SK-N-SH (cell line): ENCODE measurements at places on chromosomes 11 and 22. TPM values are rescaled to one million over a fixed set of nuclear protein-coding genes. Genes with fewer than 3 reads are reported as not detected.

DNA sequence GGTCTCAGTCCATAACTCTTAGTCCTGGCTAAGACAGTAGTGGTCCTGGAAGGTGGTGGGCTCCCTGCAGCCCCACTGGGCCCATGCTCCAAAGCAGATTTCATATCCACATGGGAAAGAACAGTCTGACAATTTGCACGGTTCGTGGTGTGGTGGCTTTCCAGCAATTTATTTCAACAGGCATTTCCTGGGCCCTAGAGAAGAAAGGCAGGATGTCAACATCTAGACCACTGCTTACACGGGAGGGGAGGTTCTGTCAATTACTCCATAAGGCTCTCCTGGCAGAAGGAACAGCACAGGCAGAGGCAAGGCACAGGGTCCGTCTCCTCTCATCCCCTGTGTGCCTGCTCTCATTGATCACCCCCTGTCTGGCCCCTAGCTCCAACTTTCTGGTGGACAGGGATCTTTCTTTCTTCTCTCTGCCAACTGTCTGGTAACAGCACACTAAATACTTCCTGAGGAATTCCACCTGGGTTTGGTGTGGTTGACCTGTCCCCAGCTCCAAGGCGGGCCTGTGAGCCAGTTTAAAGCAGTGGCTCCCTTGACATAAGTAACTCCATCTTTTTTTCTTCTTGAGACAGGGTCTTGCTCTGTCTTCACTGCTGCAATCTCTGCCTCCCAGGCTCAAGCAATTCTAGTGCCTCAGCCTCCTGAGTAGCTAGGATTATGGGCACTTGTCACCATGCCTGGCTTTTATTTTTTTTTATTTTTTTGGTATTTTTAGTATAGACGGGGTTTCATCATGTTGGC, 5.1 kb upstream of the A4GALT start:
- DNase-seq, result no peak

Gene PDGFB
- polyA plus RNA-seq, result 0.19 and 0.44 TPM in 2 replicates

- peak; percentile 78 for DNase-seq
Measured at GRCh38 chr11:61007383-61007955, 36.0 kb downstream of the CD6 start.

GRCh38 chr11:69382131-69383128, 88.5 kb downstream of the MYEOV start:
- DNase-seq, result peak; percentile 6

Gene RBMXL2
- polyA plus RNA-seq, result not detected in 2 replicates

Gene OR51B4
- 0.07 and 0.29 TPM in 2 replicates for polyA plus RNA-seq

DNA sequence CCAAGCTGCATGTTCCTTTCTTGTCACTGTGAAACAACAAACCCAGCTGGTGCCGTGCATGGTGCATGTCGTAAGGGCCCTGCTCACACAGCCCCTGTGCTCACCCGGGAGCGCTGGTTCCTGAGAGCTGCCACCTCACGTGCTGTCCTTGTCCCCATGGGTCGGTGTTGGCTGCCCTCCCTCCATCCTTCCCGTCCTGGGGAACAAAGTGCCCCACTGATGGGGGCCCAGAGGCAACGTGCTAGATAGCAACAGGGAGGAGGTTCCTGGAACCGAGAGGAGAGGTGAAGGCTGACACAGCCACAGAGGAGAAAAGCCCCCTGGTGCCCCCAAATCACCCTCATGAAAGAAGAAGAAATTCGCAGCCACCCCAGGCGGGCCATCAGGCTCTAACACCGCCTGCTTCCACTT, 56.6 kb upstream of the SLC22A12 start:
- no peak for DNase-seq

Gene CEP126
- polyA plus RNA-seq, result 1.4 and 2.1 TPM in 2 replicates

GRCh38 chr22:28937206-28938025, 54.0 kb downstream of the ZNRF3 start:
- no peak for DNase-seq

DNA sequence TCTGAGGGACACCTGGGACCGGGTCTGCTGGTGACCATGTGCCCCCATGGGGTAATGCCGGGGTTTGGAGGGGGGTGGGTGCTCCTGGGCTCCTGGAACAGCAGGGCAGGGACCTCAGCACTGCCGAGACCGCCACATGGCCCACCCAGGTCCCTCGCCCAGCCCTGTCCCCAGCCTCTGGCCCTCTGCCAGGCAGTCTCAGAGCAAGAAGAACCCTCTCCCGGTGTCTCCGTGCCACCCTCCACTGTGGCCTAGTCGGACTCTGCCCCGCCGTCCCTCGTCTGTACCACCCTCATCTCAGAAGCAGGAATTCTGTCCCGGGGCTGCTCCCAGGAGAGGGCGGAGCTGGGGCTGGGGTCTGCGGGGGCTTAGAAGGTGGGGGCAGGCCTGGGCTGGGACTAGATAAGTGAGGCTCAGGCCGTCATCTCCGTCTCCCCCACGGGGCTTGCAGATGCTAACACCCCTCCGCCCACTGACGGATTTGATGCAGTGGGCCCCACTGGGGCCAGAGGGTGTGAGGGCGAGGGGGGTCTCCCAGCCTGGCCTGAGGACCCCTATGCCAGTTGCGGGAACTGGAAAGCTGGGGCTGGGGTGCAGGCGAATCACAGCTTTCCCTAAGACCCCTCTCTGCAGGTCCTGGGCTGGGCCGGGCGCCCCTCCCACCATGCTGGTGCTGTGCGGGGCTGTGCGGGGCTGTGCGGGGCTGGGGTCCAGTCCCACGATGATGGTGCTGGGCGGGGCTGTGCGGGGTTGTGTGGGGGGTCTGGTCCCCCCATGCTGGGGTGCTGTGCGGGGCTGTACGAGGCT, 1.1 kb downstream of the MUC5AC start:
- peak; percentile 47 for DNase-seq

Gene CUL5
- 6.8 and 8.0 TPM in 2 replicates for polyA plus RNA-seq

Gene RAB36
- polyA plus RNA-seq, result 6.6 and 6.8 TPM in 2 replicates

DNA sequence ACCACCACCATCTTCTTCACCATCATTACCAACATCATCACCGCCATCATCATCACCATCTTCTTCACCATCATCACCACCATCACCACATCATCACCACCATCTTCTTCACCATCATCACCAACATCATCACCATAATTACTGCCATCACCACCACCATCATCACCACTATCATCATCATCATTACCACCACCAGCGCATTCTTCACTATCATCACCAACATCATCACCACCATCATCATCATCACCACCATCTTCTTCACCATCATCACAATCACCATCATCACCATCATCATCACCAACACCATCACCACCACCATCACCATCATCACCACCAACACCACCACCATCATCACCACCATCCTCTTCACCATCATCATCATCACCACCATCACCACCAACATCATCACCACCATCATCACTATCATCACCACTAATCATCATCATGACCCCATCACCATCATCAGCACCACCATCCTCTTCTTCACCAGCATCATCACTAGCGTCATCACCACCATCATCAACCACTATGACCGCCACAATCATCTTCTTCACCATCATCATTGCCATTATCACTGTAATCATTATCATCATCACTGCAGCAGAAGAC, 303.8 kb downstream of the CTTN start:
- no peak for DNase-seq

GRCh38 chr11:68040101-68040956, 1.5 kb downstream of the TCIRG1 start:
- DNase-seq, result peak; percentile 86

Gene MAPK11
- polyA plus RNA-seq, result 36.0 and 38.3 TPM in 2 replicates

DNA sequence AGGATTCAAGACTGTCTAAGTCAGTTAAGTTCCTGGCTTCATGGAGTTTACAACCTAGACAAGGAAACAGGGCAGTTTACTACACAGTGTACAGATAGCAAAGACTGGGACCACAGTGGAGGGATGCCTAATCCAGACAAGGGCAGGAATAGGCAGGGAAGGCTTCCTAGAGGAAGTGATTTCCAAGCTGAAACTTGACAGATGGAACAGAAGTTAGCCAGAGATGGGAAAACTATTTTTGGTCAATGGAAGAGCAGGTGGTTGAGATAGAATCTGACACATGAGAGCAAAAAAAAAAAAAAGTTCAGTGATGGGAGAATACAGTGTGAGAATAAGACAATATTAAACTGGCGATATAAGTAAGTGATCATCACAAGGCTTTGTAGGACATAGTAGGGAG, 1.3 kb downstream of the COA4 start:
- DNase-seq, result no peak

Gene NPAS4
- 0.03 and 0.08 TPM in 2 replicates for polyA plus RNA-seq

DNA sequence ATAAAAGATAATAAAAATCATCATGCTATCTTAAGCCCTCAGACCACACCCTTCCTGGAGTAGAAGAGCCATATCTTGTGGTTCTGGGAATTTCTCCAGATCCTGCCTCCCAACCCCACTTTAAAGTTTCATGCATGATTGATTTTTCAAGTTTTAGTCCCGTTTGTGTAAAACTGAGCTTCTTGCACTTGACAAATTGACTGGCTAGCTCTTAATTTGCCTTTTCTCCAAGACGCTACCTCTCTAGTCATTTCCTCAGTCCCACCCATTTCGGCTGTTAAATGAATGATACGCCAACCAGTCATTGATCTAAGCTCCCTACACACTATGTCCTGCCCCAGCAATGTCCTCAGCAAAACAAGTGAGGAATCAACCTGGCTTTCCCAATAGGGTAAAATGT, 71.8 kb upstream of the TEAD1 start:
- no peak for DNase-seq

DNA sequence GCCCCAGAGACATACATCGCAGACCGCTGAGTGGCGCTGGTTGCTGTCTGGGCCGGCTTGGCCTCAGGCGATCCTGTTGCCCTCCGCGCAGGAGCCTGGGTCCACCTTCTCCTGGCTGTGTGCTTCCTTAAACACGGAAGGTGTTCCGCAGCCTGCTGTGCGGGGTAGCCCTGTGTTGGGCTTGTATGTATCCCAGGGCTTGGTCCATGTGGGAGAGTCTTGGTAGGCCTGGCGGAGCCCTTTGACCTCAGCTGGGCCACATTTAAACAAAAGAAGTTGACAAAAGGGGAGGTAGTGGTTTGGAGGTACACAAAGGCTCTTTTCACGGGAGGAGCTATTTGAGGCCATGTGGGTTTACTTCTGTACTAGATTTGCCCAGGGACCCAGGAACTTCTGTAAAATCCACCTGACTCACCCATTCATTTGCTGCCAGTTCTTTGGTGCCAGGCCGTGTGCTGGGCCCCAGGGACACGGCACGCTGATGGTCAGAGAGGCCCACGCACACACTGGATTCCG, 11.0 kb upstream of the GRAMD4 start:
- DNase-seq, result no peak

GRCh38 chr11:110513846-110514437, 84.2 kb downstream of the FDX1 start:
- no peak for DNase-seq

GRCh38 chr11:38937709-38938108, 2339.7 kb upstream of the RAG2 start:
- DNase-seq, result no peak

DNA sequence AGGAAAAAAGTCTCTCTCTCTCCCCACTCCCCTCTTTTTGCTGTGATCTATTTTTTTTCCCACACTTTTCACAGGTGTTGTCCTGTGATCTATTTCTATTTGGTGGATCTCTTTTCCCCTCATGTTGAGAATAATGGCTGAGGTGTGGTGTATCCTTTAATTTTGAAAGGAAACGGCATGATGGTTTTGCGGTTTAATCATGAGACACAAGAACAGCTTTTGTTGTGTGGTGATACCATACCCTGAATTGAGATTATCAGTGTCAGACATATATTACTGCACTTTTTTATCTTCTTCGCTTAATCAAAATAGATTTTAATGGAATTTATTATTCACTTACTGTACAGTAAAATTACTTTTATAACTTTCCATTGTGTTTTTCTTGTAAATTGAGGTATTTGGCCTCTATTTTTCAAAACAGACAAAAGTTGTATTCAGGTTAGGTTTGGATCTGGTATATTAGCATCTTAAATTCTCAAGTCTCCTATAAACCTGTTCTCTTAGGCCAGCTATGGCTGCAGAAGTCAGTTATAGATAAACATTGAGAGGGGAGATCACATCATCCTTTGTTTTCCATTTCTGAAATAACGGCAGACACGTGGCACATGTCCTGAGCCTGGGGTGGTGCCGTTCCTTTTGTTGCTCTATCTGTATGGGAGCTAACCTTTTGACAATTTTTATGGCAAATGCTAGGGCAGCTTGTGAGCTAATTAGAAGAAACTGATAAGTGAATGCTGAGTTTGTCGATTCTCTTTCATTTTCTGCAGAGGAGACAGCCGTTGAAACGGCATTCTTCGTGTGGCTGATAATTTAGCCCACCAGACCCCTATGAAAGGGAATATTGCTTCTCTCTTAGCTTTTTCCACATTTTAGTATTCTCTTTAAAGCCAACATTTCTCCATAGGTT, 25.8 kb downstream of the NF2 start:
- no peak for DNase-seq

DNA sequence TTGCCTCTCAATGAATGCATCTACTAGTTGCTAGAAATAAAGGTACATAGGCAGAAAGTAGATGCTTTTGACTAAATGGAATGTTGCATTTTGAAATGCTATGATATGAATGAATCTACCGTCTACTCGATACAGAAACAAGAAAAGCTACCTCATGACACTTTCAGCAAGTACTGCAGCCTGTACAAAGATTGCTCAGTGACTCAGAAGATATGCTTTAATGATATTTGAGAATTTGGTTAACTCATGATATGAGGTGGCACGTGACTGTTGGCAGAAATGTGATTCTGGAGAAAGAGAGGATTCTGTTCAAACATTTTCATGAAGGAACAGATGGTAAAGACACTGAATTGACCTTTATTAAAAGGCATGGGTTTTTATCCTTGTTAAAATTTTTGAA, 76.0 kb downstream of the HSD17B12 start:
- DNase-seq, result no peak

Gene RIMBP3B
- polyA plus RNA-seq, result 0.02 TPM in 1 of 2 replicates, not detected in the other

DNA sequence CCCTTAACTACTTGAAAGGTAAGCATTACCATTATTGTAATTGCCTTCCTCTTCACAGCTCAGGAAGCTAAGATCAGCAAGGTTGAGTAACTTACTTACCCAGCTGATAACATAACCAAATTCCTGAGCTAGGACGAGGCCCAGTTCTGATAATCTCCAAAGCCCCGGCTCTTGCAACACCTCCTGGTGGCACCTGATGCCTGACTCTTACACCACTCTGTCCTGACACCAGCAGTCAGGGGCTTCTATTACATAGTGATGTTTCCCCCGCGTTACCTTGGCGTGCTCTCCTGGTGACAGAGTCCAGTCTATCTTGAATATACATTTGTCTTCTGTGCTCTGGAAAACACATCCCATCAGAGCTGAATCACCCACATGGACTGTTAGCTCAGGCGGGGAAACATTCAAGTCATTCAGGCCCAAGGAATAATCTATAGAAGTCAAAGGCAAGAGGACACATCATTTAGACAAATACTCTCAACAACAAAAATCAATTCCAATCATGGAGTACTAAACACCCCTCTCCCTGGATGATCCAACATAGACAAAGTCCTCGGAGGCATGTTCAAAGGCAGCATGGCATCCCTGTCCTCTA, 12.6 kb downstream of the JAML start:
- DNase-seq, result no peak

Gene GLYATL1
- 0.21 and 0.29 TPM in 2 replicates for polyA plus RNA-seq

GRCh38 chr11:118295815-118296454, 8.6 kb upstream of the CD3E start:
- no peak for DNase-seq

Gene ARHGAP8
- polyA plus RNA-seq, result 0.05 and 0.08 TPM in 2 replicates

DNA sequence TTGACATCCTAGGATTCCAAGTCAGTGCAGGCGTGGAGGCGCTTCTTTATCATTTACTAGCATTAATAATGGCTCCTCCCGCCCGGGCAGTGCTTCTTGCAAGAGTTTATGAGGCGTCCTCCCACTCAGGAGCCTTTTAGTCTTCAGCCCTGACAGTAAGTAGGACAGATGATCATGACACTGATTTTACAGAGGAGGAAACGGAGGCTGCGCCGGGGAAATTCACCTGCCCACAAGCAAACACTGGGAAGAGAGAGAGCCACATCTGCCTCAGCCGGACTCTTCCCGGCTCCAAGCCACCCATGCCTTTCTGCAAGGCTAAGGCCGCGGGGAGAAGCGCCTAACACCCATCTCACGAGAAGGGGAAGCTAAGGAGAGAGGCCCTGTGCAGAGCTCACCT, 35.9 kb downstream of the KIAA0930 start:
- no peak for DNase-seq
